ENCODE measurements at places on chromosomes 3 and 15. TPM values are rescaled to one million over a fixed set of nuclear protein-coding genes. Genes with fewer than 3 reads are reported as not detected.

DNA sequence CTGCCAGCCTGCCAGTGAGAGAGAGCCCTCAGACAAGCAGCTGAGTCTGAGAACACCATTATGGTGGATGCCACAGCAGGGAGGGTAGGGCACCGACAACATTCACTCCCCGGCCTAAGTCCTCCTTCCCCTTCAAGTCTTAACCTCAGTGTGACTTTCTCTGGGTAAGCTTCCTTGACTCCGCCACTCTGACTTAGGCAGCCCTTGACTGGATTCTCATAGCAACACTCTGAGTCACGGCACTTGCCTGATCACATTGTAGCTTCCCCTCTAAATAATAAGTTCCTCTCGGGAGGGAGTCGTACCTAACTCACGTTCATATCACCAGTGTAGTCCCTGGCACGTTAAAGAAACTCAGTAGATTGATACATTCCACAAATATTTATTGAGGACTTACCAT, 180.5 kb downstream of the FOXB1 start:
- DNase-seq: no peak

GRCh38 chr3:36606871-36607765, 157.2 kb downstream of the DCLK3 start:
- no peak for DNase-seq

- DNase-seq: no peak
Observed at GRCh38 chr15:82313446-82313845, 35.8 kb downstream of the GOLGA6L10 start.

- DNase-seq: no peak
Observed at GRCh38 chr3:147572970-147573340, 163.8 kb downstream of the ZIC1 start.

DNA sequence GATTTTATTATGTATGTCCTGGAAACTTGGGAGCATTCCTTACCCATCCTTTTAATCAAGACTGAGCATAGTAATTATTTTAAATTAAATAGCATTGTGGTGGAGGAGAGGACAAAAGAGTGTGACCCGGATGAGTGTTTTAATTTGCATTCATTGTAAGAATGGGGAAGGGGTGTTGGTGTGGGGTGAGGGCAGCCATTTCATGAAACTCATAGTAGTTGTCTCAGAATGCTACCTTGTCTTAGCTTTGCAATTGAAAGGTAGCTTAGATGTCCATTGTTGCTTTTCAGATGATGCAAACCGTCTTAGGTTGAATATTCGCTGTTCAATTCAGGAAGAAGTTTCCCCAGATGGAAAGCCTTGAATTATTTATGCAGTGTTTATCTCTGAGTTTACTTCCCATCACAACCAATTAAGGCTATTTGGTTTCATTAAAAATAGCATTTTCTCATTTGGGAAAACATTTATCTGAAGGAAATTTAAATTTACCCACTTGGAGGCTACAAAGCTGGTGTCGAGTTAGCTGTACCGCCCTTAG, 328.4 kb downstream of the FEZF2 start:
- DNase-seq: no peak

DNA sequence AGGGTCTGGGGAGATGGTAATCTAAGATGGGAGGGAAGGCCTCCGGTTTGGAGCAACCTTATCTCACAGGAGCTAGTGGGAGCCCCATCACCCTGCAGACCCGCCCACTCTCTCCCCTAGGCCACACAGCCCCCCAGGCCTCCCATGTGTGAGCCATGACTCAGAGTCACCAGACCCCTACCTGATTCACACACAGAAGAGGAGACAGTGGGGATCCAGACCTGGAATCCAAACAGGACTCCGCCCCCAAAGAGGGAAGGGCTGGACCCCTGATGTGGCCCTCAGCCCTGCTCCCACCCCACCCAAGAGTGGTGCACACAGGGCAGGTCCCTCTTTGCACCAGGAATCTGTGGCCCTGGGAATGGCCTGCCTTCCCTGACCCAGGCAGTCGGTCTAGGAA, 97.4 kb downstream of the ADCY5 start:
- DNase-seq: no peak

DNA sequence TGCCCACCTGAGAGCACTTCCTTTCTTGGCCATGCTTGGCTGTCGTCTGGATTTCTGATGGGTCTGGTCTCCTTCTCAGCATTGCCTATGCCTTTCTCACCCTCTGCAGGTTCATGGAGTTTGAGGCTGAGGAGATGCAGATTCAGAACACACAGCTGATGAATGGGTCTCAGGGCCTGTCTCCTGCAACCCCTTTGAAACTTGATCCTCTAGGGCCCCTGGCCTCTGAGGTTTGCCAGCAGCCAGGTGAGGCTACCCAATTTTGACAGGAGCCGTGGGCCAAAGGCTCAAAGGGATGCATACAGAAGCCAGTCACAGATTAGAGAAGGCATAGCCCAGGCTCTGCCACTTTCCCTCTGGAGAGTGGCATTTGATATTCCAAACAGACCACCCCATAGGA, 10.5 kb downstream of the NUTM1 start:
- DNase-seq: no peak

- no peak for DNase-seq
Observed at GRCh38 chr3:70064194-70064779, 64.8 kb downstream of the SAMMSON start.

The RIOX2 gene
- total RNA-seq: 10.8 TPM

The TRPM1 gene
- total RNA-seq: not detected

The PLCB2 gene
- total RNA-seq: 7.4 TPM

The CASR gene
- 0.02 TPM for total RNA-seq

The FAM43A gene
- 34.8 TPM for total RNA-seq

Measured in heart left ventricle (tissue), 16 donors.